Ovary (tissue), 10 donors: ENCODE measurements at places on chromosomes 6 and 20. TPM values are rescaled to one million over a fixed set of nuclear protein-coding genes. Genes with fewer than 3 reads are reported as not detected.

The PDYN gene
- not detected for total RNA-seq

The TFAP2C gene
- total RNA-seq: 7.7 TPM

The KCNK5 gene
- total RNA-seq: 9.8 TPM

The VGLL2 gene
- 0.25 TPM for total RNA-seq

DNA sequence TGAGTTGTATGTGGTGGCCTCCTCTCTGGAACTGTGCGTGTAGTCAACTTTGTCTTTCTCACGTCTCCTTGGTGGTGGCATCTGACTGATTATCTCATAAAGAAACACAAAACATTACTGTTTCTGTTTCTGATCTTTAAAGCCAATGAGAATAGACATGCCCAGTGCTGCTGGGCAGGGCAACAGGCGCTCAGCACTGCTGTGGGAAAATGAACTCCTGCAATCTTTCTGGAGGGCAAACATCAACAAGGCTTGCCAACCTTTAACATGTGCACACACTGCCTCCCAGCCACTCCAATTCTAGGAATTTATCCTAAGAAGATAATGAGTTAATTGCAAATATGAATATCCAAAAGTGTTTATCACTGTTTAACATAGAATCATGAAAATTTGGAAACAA is 106.3 kb upstream of the CD93 start:
- no peak for DNase-seq
- no peak overlapping the region for H3K27ac ChIP-seq
- H3K4me3 ChIP-seq: no peak overlapping the region
- H3K4me1 ChIP-seq: no peaks in the 10 kb centered on the region

- no peaks in the 10 kb centered on the region for H3K36me3 ChIP-seq
- H3K4me3 ChIP-seq: no peak overlapping the region
- H3K4me1 ChIP-seq: peaks cover 2% of the 10 kb centered on the region
- no peak for DNase-seq
- no peaks in the 10 kb centered on the region for H3K27me3 ChIP-seq
Measured at GRCh38 chr20:35329435-35330139, 37.4 kb upstream of the FAM83C start.
